Pancreas (tissue), 10 donors: ENCODE measurements at places on chromosomes 5 and 9. TPM values are rescaled to one million over a fixed set of nuclear protein-coding genes. Genes with fewer than 3 reads are reported as not detected.
A peak's percentile ranks its signal among the peaks of the same experiment; 100 is the strongest.

DNA sequence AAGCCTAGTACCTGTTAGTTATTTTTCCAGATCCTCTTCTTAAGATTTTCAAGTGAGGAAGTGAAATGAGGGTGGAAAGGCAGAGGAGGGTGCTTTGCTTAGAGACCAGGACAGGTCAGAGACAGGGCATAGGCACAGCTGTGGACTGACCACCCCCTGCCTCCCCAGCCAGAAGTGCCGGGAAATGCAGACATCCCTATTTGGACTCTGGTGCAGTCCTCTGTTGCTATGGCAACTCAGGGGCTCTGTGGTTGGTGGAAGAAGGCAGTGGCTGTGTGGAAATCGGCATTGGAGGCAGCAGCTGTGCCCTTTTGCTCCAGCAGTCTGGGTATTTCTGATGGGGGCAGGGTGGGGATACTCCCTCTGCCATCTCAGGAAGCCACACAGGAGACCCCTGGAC is 43.3 kb upstream of the NDFIP1 start:
- no peak for DNase-seq

The NHP2 gene
- 57.5 TPM for total RNA-seq

DNA sequence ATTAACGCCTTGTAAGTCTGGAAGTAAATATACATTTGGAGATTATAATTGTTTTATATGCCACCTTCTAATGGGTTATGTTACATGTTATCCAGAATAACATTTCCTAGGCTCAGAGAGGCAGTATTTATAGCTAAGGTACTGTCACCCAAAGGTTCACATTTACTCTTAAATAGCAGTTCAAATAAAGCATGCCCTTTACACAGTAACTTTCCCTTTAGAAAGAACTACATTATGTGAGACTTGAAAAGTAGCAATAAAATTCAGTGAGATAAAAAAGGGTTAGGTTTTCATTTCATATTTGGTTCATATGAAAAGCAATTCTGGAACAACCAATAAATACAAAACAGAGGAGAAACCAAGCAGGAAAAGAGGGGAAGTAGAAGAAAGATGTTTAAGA is 35.1 kb downstream of the SKIC3 start:
- DNase-seq = no peak

GRCh38 chr9:105258225-105258737 is 13.8 kb downstream of the SLC44A1 start:
- no peak for DNase-seq

The AIF1L gene
- total RNA-seq = 5.0 TPM

The PDE6A gene
- total RNA-seq = not detected

GRCh38 chr5:14204785-14205321 is 61.7 kb downstream of the TRIO start:
- peak; percentile 35 for DNase-seq

DNA sequence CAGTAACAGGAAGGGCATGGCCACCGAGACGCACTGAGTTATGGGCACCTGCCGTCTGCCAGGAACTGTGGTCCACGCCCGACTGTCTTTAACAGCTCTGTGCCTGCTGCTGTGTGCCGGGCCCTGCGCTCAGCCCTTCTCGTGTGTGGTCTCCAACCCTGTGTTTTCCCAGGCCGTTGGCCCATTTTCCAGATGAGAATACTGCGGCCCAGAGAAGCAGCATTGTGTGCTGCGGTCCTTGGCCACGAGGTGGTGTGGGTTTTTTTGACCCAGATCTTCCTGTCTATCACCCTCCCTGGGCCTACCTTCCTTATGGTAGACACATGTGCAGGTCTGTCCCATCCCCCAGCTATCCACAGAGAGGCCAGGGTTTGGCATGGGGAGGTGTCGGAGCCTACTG is 47.0 kb downstream of the RXRA start:
- no peak for DNase-seq

- DNase-seq = no peak
Measured at GRCh38 chr5:65126542-65127069, 355.1 kb downstream of the ADAMTS6 start.

DNA sequence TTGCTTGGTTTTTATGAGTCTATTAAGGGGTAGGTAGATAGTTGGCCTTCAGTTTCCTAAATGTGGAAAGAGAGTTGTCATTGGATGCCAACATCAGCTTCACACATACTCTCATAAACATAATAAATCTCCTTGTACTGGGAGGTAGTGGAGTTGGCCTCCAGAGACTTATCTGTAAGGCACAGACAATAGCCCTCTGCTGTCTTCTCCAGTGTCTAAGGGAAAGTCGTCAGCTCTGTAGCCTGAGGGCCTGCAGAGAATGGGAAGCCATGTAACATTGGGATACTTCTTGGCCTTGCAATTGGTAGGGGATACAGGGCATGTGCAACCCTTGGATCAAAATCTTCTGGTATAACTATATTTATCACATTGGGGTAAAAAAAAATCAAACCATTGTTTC is 331.9 kb upstream of the KLF9 start:
- DNase-seq = no peak

The SH2D3C gene
- total RNA-seq = 1.5 TPM

The LRRC70 gene
- 0.37 TPM for total RNA-seq

The IL13 gene
- total RNA-seq = not detected

GRCh38 chr9:100440071-100440470 is 13.1 kb downstream of the MSANTD3 start:
- no peak for DNase-seq

GRCh38 chr5:72221541-72221940 is 98.5 kb downstream of the MRPS27 start:
- no peak for DNase-seq

GRCh38 chr9:111916234-111916645 is 19.6 kb downstream of the UGCG start:
- DNase-seq = no peak
